Stimulated activated CD4-positive, alpha-beta T cell treated with anti-CD3 and anti-CD28 coated beads, Interleukin-1b, Interleukin-23, amount 100 ng/mL, for 1 hour (primary cell): ENCODE measurements at places on chromosomes 2 and 18.

DNA sequence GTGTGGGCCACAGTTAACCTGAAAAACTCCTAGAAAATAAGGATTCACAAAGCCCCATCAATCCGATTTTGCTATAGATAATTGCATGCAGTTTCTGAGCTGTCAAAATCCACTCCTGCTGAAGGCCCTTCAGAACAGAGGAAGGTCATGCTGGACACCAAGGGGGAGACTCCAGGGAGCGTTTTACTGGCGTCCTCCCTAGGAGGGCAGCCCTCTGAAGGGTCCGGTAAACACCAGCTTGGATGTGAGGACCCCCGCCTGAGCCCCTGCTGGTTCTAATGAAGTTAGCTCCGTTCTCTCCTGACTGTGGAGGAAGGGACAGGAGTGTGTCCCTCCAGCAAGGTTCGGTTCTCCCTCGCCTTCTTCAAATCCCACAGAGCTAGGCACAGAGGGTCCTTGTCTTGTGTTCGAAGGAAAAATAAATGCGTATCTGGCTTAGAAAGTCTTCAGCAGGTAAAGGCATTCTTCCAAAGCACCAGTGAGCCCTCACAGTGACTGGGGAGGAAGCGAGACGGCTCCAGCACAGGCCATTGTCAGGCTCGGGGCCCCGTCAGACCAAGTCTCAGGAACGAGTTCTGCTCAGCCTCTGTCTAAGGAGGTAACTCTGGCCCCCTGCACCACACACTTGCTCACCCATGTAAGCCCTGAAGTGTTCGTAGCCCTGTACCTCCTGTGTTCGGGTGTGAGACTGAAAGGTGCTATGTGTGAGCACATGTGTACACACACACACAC, 41.6 kb downstream of the CABLES1 start:
- DNase-seq = no peak

DNA sequence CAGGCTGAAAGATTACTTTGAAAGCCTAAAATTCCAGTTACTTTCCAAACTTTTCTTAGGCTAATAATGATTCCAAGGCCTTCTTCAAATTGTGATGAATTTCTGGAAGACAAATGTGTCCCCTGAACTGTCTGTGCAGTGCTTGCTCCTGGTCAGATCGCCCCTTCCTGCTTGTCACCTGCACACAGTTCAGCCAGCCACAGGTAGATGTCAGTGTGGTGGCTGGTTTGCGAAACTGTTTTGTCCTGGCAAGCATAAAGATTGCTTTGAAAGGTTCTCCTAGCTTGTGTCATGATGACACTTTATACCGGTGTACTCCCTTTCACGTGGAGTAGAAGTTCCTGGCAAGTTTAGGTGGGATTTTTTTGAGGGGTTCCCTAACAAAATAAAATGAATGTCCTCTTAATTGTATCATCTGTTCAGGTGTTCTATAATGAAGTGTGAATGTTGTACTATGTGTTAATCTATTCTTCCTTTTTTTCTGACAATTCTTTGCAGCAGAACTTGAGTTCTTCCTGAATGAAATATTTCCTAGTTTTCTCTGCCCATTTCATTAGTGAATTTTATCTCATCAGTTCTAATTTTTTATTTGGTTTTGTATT, 298.8 kb downstream of the ZNF407 start:
- DNase-seq = no peak

DNA sequence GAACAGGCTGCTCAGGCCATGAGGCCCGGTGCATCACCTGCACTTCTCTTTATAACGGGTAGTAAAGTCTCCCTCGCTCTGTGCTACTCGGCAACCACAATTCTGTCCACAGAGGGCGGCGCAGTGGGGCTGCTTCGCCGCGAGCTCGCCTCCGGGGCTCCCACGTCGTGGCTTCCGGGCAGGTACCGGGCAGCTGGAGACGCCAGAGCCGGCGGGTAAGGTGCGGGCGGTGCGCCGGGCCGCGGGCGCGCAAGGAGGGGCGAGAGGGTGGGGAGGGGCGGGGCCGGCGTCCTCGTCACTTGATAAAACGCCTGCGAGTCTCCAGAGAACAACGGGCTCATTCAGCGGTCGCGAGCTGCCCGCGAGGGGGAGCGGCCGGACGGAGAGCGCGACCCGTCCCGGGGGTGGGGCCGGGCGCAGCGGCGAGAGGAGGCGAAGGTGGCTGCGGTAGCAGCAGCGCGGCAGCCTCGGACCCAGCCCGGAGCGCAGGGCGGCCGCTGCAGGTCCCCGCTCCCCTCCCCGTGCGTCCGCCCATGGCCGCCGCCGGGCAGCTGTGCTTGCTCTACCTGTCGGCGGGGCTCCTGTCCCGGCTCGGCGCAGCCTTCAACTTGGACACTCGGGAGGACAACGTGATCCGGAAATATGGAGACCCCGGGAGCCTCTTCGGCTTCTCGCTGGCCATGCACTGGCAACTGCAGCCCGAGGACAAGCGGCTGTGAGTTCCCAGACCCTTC, at the start of gene ITGA6:
ITGA6 (plus strand) TSS at position 331 of the 734 bp plus-strand sequence.
- DNase-seq = peak; percentile 61

GRCh38 chr18:55224086-55224625, 264.9 kb upstream of the CCDC68 start:
- no peak for DNase-seq

- no peak for DNase-seq
Measured at GRCh38 chr2:199603721-199604291, 146.1 kb upstream of the SATB2 start.

GRCh38 chr2:75416420-75417342, 144.1 kb downstream of the EVA1A start:
- no peak for DNase-seq

- no peak for DNase-seq
Measured at GRCh38 chr2:2640371-2640770, 309.3 kb upstream of the MYT1L start.

DNA sequence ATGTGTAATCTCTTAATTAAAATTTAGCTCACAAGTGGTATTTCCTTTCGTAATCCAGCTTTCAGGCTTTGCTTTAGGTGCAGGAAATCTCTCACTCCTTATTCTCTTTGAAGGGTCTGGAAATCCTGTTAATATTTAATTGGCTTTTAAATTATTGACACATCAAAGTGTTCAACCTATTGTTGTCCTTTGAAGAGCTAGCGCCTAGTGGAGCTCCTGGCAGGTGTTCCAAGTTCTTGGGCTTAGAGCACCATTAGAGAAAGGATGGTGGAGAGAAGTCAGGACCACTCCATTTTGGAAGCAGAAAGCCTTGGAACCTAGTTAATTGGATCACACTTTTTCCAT, 92.4 kb downstream of the CABLES1 start:
- DNase-seq = no peak

- DNase-seq = no peak
Measured at GRCh38 chr2:190465060-190465459, 56.9 kb downstream of the MFSD6 start.
